Neuronal stem cell (in vitro differentiated cells): ENCODE measurements at places on chromosomes 4 and X.

- no peak for DNase-seq
Observed at GRCh38 chrX:20479896-20480295, 213.2 kb upstream of the RPS6KA3 start.

GRCh38 chr4:156931267-156931666 lies 40.3 kb downstream of the PDGFC start:
- no peak for DNase-seq

GRCh38 chr4:53589511-53589910 lies 1.8 kb downstream of the LNX1 start:
- no peak for DNase-seq

- DNase-seq = no peak
Observed at GRCh38 chrX:53262918-53263394, 18.4 kb downstream of the IQSEC2 start.

- no peak for DNase-seq
Observed at GRCh38 chr4:87527431-87528220, 1.6 kb downstream of the SPARCL1 start.
